NCI-H510A treated with DMSO at 0.1 percent for 48 hours (cell line): ENCODE measurements at places on chromosomes 2 and 18.

DNA sequence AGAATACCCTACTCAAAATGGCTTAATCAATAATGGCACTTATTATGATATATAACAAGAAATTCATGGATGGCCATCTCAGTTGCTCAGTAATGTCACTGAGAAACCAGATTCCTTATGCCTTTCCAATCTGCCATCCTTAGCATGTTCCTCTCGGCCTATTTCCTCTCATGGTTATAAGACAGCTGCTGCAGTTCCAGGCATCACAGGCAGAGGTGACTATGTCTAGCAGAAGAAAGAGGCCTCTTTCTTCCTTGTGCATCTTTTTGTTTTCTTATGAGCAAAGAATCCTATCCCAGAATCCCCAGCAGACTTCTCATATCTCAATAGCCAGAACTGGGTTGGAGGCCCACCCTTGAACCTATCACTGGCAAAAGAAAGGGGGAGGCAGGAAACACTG, 310.6 kb upstream of the SPRED2 start:
- DNase-seq: no peak

GRCh38 chr2:226154610-226155009, 645.0 kb downstream of the IRS1 start:
- no peak for DNase-seq

DNA sequence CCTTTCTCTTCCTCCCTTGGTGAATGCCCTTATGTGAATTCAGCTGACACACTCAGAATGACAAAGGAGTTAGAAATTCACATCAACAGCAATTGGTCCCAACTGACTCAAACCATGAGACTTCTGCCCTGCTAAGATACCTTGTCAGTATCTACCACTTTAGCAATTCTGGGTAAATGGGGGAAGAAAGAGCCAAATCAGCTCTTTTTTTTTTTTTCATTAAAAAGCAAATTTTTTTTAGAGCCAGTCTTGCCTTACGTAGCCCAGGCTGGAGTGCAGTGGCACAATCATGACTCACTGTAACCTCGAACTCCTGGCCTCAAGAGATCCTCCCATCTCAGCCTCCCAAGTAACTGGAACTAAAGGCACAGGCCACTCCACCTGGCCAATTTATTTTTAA, 1.7 kb upstream of the PPP4R1 start:
- DNase-seq: no peak

GRCh38 chr2:109333414-109334210, 204.6 kb downstream of the SH3RF3 start:
- no peak for DNase-seq

GRCh38 chr2:207260021-207260420, 94.3 kb upstream of the KLF7 start:
- DNase-seq: no peak

- DNase-seq: no peak
These were observed 203.3 kb downstream of the TCF4 start for GRCh38 chr18:55384551-55385275.

GRCh38 chr2:234378440-234378839, 118.4 kb downstream of the ARL4C start:
- no peak for DNase-seq

GRCh38 chr18:11974741-11975325, 6.5 kb upstream of the IMPA2 start:
- DNase-seq: no peak

GRCh38 chr2:51511002-51511401, 479.1 kb upstream of the NRXN1 start:
- no peak for DNase-seq

- no peak for DNase-seq
These were observed 222.1 kb downstream of the ANKRD30B start for GRCh38 chr18:14970027-14970426.

DNA sequence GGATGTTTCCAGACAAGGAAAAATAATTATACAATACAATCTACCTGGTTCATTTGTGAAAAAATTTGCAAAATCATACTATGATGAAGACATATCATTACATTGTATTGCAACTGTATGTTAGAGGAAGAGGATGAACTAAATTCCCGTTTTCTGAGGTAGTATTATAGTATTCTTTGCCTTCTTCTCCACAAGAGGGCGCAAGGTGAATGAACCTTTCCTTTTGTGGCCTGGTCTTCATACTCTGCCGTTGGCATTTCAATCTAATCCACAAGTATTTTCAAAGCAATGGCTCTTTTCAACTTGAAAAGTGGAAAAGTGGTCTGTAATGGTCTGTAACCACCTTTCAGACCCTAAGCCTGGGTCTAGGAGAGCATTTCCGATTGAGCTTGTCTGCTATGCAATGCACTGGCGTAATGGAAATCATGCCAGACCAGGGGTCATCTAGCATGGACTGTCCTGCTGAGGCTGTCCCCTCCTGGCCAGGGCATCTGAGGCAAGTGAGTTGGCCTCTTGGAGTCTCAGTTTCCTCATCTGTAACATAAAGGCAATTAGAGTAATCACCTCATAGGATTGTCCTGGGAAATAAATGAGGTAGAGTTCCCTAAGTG, 30.8 kb upstream of the ZNF396 start:
- DNase-seq: peak; percentile 97

- DNase-seq: no peak
These were observed 138.6 kb downstream of the TMEM18 start for GRCh38 chr2:538646-539045.

GRCh38 chr2:209523041-209523740, 99.3 kb downstream of the MAP2 start:
- no peak for DNase-seq

DNA sequence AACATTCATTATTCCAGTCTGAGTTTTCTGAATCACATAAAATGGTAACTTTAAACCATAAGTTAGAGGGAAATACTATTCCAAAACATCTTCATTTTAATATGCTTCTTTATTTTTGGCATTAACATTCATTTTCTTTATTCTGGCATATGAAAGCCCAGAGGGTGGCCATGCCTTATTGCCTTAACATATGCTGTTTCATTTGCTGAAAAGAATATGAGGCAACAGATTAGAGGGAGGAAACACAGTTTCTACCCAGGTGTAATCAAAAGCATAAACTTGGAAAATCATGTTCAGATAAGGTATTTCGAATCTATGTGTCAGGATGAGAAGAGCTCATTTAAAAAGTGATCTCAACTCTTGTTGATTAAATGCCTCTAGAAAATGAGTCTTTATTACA, 379.9 kb upstream of the DSEL start:
- DNase-seq: no peak

GRCh38 chr18:47999801-48000248, 69.4 kb upstream of the SMAD2 start:
- no peak for DNase-seq

DNA sequence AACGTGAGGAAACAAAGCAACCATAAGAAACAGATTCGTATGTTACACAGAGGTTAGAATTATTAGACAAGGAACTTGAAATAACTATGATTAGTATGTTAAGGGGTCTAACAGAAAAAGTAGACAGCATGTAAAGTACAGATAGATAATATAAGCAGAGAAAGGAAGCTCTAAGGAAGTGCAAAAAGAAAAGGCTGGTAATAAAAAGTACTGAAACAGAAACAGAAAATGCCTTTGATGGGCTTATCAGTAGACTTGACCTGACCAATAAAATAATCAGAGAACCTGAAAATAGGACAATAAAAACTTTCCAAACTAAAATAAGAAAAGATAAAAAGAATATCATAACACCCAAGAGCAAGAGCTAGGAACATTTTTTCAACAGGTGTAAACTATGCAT, 225.8 kb downstream of the RND3 start:
- no peak for DNase-seq

GRCh38 chr2:22824618-22825017, 560.4 kb upstream of the KLHL29 start:
- DNase-seq: no peak

GRCh38 chr2:221514305-221515040, 57.6 kb downstream of the EPHA4 start:
- DNase-seq: peak; percentile 79

GRCh38 chr2:108971661-108972566, 17.1 kb downstream of the EDAR start:
- no peak for DNase-seq

- no peak for DNase-seq
These were observed 278.3 kb downstream of the SETBP1 start for GRCh38 chr18:44959013-44959412.

GRCh38 chr2:229715895-229716507, 1.6 kb upstream of the DNER start:
- peak; percentile 88 for DNase-seq

DNA sequence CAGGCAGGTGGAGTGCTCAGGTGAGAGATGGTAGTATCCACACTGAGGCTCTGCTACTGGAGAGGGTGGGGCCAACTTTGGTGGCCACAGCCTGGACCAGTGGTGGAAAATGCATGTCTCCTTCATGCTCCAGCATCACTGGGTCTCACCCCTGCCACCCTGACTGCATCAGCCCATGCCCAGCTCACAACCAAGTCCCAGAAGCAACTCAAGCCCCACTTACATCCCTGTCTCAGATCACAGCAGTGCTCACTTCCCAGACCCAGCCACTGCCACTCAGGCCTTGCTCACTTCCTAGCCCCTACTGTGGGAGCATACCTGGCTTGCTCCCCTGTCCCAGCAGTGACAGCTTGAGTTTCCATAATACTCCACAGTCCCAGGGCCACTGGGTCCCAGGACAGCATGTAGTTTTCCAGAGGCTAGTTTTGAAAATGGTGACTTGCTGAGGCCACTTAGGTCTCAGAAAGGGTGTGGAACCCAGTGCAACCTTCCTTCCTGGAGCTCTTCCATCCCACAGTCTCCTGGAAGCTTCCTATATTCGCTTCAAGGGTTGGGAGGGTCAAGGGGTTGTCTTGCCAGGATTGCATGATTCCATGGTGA, 58.8 kb downstream of the GPC1 start:
- no peak for DNase-seq

- no peak for DNase-seq
These were observed 7.5 kb downstream of the ADCY3 start for GRCh38 chr2:24912523-24912922.

GRCh38 chr2:177784745-177785067, 287.9 kb downstream of the PDE11A start:
- no peak for DNase-seq

DNA sequence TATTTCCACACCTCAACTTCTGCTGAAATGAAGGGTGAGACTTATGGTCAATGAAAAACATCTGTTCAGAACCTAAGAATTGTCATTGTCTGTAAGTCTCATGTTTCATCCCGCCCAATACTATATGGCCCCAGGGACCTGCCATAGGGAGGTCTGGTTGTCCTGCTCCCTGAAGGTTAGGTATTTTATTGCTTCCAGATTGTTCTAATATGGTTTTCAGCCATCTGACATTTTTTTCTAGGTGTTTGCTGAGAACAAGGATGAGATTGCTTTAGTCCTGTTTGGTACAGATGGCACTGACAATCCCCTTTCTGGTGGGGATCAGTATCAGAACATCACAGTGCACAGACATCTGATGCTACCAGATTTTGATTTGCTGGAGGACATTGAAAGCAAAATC, 7.3 kb downstream of the XRCC5 start:
- no peak for DNase-seq

GRCh38 chr2:126107883-126108282, 548.1 kb upstream of the GYPC start:
- no peak for DNase-seq

GRCh38 chr18:48228301-48228715, 180.9 kb downstream of the ZBTB7C start:
- DNase-seq: no peak

GRCh38 chr2:230441227-230441897, 25.4 kb downstream of the SP100 start:
- no peak for DNase-seq
